ENCODE measurements at places on chromosomes 11 and 22.

GRCh38 chr11:18001191-18001590 is 11.7 kb downstream of the SERGEF start:
- DNase-seq, result peak; percentile 57
- H3K27ac ChIP-seq, result no peak overlapping the region
- H3K4me1 ChIP-seq, result no peaks in the 10 kb centered on the region
- H3K4me3 ChIP-seq, result no peak overlapping the region
- peaks cover 8% of the 10 kb centered on the region for H3K36me3 ChIP-seq

DNA sequence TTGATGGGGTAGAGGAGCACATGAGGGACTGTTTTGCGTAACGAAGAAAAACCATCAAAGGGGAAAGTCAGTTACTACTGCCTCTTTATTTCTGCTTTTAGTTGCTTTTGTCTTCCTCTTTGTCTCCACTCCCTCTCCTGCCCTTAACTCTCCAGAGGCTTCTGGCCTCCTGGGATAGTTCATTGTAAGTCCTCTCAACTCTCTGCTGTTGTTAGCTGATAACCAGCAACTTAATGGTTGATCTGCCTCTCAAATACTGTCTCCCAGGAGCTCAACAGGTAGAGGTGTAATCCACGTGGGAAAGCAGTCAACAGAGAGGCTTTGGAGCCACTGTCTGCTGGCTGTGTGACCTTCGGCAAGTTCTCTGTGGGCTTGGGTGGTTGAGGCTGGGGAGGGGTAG is 47.3 kb downstream of the CCDC81 start:
- H3K4me3 ChIP-seq, result no peak overlapping the region
- H3K27ac ChIP-seq, result no peak overlapping the region
- no peak for DNase-seq
- H3K36me3 ChIP-seq, result no peaks in the 10 kb centered on the region
- no peaks in the 10 kb centered on the region for H3K27me3 ChIP-seq

DNA sequence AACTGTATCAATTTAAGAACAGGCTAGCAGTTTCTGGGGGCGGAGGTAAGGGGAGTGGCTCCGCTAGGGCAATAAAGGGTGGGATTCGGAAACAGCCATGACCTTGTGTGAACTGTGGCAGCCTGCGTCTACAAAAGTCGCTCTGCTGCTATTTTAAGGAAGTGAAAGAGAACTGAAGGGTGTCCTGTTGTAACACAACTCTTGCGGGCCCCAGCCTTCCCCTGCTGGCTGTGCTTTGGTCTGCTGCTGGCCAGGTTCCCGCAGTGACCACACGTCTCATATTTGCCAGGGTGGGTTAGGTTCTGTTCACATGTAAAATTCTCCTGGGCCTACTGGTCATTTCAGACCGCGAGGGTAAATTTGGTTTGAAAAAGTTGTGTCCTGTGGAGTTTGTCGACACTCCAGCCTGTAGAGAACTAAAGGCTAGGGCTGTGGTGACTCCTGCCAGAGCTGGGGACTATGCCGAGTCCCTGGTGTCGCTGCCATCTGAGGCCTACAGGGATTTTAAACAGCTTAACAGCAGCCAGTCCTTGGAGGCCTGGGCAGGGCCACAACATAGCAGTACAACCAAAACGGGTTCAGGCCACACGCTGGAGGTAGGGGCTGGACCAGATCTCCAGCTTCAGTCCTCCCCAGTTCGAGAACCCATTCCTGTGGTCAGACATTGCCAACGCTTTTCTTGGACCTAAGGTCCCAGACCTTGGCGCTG is 1.1 kb upstream of the PPFIBP2 start:
- H3K27ac ChIP-seq, result no peak overlapping the region
- H3K4me1 ChIP-seq, result peaks cover 2% of the 10 kb centered on the region
- DNase-seq, result no peak
- no peaks in the 10 kb centered on the region for H3K36me3 ChIP-seq
- peaks cover 27% of the 10 kb centered on the region for H3K27me3 ChIP-seq
- peak overlapping the region; percentile 58 for H3K4me3 ChIP-seq

DNA sequence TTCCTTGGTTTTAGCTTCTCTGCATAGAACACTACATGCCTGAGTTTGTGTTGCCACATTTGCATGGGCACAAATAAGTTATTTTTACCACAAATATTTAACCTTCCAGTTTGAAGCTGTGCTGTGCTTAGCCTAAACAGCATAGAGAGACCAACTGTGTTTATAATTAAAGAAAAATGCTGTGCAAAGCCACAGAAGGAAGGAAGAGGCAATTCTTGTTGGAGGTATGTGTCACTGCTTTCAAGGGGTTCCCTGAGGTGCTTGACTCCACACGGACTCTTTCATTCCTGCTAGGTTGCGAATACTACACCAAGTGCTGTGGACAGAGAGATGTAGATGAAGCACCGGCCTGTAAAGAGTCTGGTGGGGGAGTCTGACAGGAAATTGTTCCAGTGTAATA is 47.6 kb upstream of the OLFML1 start:
- no peaks in the 10 kb centered on the region for H3K36me3 ChIP-seq
- no peaks in the 10 kb centered on the region for H3K27me3 ChIP-seq
- no peak overlapping the region for H3K27ac ChIP-seq
- DNase-seq, result no peak
- no peaks in the 10 kb centered on the region for H3K4me1 ChIP-seq

GRCh38 chr11:6574816-6575715 is 28.4 kb downstream of the RRP8 start:
- DNase-seq, result no peak
- no peak overlapping the region for H3K27ac ChIP-seq
- peaks cover 7% of the 10 kb centered on the region for H3K4me1 ChIP-seq
- no peaks in the 10 kb centered on the region for H3K27me3 ChIP-seq
- no peak overlapping the region for H3K4me3 ChIP-seq

DNA sequence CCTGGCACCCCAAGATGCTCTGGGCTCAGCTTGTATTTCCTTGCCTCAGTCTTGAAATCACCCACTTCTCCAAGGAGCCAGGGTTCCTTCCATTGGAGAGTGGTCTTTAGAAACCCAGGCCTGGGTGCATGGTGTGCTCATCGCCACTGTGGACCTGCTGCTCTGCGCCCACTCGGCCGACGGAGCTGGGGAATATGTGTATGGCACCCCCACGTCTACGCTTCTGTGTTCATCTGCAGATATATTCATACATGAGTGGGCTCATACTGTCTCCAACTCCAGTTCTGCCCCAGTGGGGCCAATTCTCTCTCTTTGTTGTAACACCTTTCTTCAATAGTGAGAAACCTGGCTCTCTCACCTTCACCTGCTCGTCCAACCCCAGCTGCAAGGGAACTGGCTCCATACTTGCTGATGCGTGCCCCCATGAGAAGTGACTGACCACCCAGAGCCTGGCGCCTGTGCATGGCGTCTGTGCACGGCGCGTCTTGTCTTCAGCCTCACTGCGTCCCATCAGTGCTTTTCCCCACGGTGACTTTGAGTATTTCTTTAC is 39.8 kb downstream of the KCNQ1 start:
- H3K4me3 ChIP-seq, result no peak overlapping the region
- H3K27ac ChIP-seq, result no peak overlapping the region
- peaks cover 21% of the 10 kb centered on the region for H3K27me3 ChIP-seq
- H3K36me3 ChIP-seq, result no peaks in the 10 kb centered on the region
- DNase-seq, result no peak

DNA sequence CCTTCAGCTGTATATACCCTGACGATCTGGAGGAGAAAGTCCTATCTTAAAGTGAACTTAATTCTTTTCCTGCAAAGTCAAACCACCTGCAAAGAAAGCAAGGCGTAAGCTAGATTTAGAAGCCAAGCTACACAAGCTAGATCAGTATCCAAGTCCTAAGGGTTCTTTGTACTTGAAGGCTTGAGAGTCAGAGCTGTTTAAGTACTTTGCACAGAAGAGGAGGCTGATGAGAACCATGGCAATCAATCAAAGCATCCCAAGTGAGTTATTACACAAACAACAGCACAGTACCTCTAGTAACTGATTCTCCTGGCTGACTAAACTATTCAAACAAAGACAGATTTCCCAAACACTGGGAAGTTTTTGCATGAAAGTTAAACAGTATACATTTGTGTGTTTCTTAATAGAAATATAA is 1.9 kb downstream of the CDON start:
- no peak for DNase-seq
- H3K27ac ChIP-seq, result no peak overlapping the region
- no peak overlapping the region for H3K4me3 ChIP-seq
- peaks cover 29% of the 10 kb centered on the region for H3K27me3 ChIP-seq
- H3K36me3 ChIP-seq, result no peaks in the 10 kb centered on the region

GRCh38 chr22:31715147-31715778 is 34.7 kb downstream of the PRR14L start:
- no peaks in the 10 kb centered on the region for H3K27me3 ChIP-seq
- no peaks in the 10 kb centered on the region for H3K4me1 ChIP-seq
- no peak overlapping the region for H3K27ac ChIP-seq
- peaks cover 42% of the 10 kb centered on the region for H3K36me3 ChIP-seq

DNA sequence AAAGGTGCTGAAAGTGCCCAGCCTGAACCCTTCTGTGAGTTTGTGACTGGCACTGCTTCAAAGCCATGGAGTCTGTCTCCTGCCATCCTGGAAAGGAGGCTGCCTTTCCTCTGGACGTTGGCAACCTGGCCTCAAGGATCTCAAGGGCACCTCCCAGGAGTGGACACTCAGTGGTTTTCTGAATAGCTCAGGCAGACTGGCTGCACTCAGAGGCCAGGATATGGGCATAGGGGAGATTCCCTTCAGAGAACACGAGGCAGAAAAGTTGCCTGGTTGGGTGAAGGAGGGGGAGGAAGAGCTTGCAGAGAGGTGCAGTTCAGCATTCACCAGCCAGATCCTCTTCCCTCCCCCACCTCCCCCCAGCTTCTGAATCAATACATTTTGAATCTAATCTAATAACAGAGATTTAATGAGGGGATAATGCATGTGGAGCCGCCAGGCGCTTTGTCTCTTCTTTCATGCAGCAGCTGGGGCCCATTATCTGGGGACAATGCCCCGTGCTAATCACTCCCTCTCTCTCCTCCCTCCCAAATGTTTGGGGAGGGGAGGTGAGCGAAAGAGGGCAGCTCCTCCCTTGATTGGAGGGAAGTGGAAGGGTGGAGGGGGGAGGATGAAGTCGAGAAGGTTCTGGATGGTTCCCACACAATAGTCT is 17.7 kb downstream of the HTR3A start:
- no peaks in the 10 kb centered on the region for H3K36me3 ChIP-seq
- no peak for DNase-seq
- no peak overlapping the region for H3K4me3 ChIP-seq
- H3K27me3 ChIP-seq, result no peaks in the 10 kb centered on the region
- H3K27ac ChIP-seq, result no peak overlapping the region
